T-helper 2 cell (primary cell): ENCODE measurements at places on chromosomes 13 and 19.

GRCh38 chr13:83178008-83178407 is 704.3 kb downstream of the SLITRK1 start:
- no peak for DNase-seq

DNA sequence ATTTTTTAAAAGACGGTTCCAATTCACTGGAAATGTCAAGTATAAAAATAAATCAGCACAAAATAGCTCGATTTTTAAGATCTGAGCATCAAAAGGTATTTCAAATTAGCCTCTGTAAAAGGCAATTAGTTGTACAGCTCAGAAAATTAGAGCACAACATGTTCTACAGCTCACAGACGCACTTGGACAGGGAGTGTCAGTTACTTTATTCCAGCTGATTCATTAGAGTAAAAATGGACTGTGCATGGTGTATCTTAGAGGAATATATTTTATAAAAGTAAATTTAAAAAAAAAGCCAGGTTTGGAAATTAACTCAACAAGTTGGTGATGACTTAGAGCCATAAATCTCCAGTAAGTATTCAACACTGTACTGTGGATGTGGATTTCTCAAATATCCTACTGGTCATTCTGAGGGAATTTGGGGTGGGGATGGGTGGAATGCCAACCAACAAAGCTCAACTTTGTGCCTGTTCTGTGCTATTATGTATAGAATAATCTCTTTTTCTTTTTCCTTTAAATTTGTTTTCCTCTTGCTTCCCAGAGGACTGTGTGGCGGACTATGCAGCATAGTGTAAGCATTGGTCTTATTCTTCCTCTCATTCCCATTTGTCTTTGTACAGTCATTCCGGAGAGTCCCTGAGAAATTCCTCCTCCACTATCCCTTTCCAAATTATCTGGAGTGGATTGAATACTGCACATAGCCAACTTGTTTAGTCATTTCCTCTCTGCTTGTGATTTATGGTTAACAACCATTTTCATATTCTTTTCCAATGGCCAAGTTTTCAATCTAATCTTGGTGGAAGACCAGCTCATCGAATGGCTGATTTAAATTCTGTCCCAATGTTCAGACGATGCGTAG is 169.3 kb downstream of the DCT start:
- DNase-seq, result no peak

DNA sequence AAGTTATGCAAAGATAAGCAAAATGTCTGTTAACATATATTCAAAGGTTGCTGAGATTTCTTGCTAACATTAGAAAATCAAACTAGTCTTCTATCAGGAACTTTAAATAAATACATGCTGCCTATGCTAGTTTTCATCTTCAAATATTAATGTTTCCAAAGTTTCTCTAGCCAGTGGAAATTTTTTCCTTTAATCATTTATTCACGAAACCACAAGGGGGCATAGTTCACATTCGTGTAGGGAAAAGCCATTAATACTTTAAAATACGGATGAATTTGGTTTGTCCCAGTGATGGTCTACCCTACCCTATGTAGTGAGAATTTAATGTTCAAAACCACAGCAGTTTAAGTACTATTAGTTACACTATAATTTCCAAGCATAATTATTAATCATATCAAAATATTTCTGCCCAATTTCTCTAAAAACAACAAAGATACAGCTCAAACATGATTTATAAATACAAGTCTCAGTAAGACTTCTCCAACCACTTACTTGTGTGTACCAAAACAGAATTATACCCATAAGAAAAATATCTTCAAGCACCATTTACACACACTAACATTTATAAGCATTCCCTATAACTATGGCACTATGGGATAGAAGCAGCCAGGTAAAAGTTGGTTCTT is 16.2 kb downstream of the NUFIP1 start:
- no peak for DNase-seq

DNA sequence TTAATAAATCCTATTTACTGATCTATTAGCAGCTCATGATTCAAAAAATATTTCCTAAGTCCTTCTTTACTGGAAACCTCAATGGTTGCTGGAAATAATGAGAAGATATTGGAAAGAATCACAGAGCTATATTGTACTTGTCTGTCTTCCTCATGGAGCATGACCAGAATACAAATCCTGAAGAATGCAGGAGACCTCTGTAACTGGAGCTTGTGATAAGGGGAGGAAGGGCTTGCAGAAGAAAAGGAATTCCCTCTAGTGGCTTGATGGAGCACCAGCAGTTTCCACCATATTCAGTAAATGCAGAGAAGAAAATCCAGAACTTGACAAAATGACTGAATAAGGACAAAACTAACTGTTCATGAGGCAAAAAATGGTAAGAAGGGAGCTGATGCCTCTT is 1333.1 kb downstream of the EFNB2 start:
- no peak for DNase-seq

DNA sequence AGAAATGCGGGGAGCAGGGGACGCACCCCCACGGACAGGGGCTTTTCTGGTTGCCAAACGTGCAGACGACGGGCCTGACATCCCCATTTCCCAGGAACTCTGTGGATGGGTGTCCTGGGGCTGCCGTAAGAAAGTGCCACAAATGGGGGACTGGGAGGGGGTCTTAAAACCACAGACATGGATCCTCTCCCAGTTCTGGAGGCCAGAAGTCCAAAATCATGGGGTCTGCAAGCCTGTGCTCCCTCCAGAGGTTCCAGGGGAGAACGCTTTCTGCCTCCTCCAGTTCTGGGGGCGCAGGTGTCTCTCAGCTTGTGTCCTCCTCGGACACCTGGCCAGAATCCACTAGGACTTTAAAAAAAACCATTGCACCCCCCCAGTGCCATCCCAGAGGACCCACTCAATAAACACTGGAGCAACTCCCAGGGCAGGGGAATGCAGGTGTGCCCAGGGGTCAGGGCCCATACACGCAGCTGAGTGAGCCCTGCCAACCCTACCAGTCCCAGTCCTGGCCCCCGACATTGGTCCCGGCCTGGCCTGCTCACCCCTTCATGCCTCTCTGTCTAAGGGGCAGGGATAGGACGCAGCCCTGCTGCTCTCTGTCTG is 103.9 kb downstream of the GADD45B start:
- no peak for DNase-seq

GRCh38 chr19:50205681-50206138 is 2.3 kb downstream of the MYH14 start:
- no peak for DNase-seq

DNA sequence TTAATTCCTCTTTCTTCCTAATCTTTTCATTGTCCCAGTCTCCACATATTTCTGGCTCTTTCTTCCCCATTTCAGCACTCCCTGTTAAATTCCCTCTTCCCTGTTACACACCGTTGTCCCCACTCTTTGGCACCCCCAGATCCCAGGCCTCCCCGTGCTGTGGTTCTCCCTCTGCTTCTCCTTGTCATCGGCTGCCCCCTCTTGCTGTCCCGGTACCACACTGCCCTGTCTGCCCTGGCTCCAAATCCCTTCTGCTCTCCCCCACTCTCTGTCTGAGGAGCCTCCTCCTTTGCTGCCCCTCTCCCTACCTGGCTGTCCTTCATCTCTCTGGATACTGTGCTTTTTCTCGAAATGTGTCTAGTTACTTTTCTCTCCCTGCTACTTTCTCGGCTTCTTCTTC is 983 bp downstream of the ZNF415 start:
- DNase-seq, result no peak

GRCh38 chr13:30569901-30570576 is 47.7 kb upstream of the USPL1 start:
- no peak for DNase-seq

DNA sequence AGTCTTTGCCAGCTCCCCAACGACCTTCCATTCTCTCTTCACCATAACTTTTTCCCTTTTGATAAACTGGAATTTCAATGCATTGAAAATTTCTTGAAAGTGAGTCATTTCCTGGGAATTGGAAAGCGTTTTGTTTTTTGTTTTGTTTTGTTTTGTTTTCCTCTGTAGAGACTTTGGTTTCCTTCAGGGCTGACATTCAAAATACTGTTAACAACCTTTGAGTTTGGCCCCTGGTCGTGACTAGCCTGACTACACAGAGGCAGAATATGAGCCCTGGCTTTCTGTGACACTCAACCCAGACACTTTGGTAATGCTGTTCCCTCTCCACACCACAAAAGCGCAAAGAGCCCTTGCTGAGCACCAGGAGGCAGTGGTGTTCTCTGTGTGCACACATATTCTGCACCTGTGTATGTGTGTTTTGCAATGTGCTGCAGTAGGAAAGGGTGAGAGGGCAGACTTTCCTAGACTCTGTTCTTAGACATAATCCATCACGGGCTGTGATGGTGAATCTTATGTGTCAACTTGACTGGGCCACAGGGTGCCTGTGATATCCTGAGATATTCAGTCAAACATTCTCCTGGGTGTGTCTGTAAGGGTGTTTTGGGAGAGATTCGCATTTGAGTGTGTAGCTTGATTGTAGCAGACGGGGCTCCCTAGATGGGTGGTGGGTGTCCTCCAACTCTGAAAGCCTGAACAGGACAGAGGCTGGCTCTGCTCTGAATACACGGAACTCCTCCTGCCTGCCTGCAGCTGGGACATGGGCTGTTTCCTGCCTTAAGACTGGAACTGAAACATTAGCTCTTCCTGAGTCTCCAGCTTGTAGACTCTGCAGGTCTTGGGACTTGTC is 29.5 kb upstream of the ANKRD10 start:
- DNase-seq, result no peak

- peak; percentile 68 for DNase-seq
Measured at GRCh38 chr19:7705387-7706187, 3.7 kb upstream of the FCER2 start.

DNA sequence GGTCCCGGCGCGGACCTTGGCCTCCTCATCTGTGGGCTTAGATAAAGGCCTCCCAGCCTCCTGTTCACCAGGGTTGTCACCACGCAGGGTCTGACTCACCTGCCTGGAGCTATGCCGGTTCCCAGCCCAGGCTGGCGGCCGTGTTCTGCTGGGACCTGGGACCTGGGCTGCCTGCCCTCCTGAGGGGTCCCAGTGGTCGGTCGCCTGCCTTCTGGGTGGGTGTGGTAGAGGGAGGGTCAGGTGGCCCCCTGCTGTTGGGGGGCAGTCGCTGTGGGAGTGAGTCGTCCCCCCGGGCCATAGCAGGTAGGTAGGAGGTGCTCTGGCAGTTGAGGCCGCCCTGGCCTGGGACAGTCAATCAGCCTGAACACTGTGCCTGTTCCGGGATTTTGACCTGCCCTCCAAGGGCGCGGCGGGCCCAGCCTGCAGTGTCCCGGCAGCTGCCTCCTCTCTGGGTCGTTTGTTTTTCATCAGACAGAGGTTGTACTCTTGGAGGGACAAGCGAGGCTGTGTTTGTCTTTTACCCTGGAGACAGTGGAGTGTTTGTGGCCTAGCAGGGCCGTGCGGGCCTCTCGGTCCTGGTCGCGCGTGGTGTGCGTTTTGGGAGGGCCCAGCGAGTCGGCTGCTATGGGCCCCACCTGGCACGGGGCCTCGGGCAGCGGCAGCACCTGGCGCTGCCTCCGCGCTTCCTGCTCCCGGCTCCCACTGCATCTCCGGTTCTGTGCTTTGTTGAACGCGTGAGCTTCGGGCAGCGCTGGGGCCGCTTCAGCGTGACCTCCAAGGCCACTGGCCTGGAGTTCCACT is 2.6 kb downstream of the ADAT3 start:
- DNase-seq, result no peak

GRCh38 chr19:15831626-15832025 is 16.2 kb upstream of the OR10H1 start:
- DNase-seq, result no peak

DNA sequence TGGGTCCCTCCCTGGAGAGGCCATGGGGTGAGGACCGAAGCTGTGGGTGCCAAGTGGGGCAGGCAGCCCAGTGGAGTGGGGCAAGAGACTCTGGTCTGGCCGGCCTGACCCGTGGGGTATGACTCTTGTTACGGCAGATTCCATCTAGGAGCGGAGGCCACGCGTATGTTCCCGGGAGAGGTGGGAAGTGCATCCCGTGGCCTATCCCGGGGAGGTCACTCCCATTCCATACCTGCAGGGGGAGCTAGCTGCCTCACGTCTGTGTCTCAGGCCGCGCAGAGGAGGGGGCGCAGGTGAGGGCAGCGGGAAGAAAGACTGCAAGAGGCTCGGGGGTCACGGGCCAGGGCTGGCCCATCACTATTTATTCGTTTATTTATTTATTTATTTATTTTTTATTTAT is 4.9 kb downstream of the CSNK1G2 start:
- DNase-seq, result no peak

DNA sequence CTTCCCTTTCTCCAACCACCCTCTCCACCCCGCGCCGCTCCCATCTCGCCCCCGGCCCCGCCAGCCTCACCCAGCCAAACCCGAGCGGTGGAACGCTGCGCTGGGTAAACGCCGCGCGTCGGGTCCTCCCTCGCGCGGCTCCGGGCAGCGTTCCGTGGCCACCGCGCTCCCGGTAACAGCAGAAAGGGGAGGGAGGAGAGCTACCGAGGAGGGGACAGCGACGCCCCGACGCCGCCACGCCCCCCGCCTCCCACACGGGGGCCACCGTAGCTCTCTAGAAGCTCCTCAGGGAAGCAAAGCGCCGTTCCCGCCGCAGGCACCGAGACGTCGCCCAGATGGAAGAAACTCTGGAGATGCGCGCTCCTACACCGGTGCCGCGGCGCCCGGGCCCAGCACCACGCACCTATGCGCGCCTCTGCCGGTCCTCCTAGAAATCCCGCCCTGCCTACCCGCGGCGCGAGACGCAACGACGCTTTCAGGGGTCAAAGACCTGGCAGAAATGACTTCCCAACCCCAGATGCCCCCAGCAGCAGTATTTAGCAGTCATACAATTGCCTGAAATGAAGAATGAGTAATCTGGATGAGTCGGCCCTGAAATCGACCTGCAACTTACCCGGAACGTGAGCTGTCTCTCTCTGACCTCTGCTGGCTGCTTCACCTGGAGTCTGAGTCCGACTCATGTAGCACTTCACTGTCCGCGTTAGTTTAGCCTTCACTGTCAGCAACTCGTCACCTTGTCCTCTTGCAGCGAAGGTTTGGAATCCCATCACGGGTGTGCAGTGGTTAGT is at the start of gene RUBCNL:
RUBCNL (minus strand) TSS at position 189 of the 788 bp plus-strand sequence. CDS start 14,777 bp downstream, outside the sequence.
- DNase-seq, result no peak

DNA sequence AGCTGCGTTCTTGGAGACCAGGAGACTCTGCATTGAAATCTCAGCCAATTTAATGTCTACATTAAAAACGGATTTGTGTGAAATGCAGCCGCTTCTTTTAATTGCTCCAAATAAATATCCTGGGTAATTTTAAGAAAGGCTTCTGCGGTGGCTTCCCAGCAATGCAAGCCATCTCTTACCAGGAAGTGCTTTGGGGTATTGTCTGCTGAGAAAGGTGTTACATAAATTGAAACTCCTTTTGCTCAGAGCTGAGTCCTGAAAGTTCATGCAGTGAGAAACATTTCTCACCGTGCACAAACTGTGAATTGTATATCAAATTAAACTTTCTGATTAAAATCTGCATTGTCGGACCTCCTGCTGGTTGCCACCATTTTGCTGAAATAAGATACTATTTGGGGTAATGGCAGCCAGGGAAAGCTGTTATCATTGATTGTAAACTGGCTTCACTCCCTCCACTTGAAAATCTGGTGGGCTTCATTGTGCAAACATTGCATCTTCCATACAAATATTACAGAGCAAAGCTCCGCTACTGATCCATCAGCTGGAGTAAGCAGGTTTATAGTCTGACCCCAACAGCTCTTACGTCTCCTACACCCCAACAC is 59.5 kb downstream of the ZIC5 start:
- DNase-seq, result no peak

- no peak for DNase-seq
Measured at GRCh38 chr13:77345150-77345780, 18.4 kb upstream of the MYCBP2 start.

GRCh38 chr13:106534639-106535551 is 567 bp downstream of the EFNB2 start:
- DNase-seq, result peak; percentile 29
